Tracheal epithelial cell (primary cell): ENCODE measurements at places on chromosomes 6 and 20. TPM values are rescaled to one million over a fixed set of nuclear protein-coding genes. Genes with fewer than 3 reads are reported as not detected.

The FAM83C gene
- under 0.01 TPM in 2 replicates for total RNA-seq

The FHL5 gene
- not detected in 2 replicates for total RNA-seq

The PCSK2 gene
- total RNA-seq: not detected in 2 replicates

The AP5S1 gene
- total RNA-seq: 8.2 and 8.5 TPM in 2 replicates

The TSHZ2 gene
- total RNA-seq: 2.2 and 4.3 TPM in 2 replicates

The SPATS1 gene
- total RNA-seq: not detected in 2 replicates

The NKX2-4 gene
- not detected in 2 replicates for total RNA-seq

The GHRH gene
- not detected in 2 replicates for total RNA-seq

The ADAM33 gene
- total RNA-seq: not detected in 2 replicates

The RAET1G gene
- total RNA-seq: 19.5 and 41.3 TPM in 2 replicates
